Large intestine (tissue), 12 donors: ENCODE measurements at places on chromosomes 4 and X. TPM values are rescaled to one million over a fixed set of nuclear protein-coding genes. Genes with fewer than 3 reads are reported as not detected.

Gene EDA
- 25.1 TPM for polyA plus RNA-seq

DNA sequence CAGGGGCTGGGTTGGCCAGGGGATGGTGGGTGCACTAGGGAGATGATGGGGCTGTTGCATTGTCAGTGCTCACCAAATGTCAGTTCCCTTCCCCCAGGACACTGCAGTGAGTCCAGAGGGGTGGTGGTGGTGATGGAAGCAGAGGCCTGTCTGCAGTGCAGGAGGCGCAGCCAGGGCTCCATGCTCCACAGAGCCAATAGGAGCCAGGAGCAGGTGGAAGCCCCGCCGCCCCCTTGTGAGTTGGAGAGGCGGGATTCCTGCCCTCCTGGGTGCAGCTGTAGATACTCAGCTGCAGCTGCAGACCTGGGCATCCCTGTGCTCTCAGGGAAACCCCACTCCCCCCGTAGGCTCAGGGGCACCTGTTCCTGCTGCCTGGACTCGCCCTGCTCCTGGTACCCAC lies 284.7 kb downstream of the EVC2 start:
- no peak overlapping the region for H3K4me3 ChIP-seq
- H3K27me3 ChIP-seq, result no peaks in the 10 kb centered on the region
- H3K4me1 ChIP-seq, result no peaks in the 10 kb centered on the region
- DNase-seq, result no peak
- H3K36me3 ChIP-seq, result no peaks in the 10 kb centered on the region
- H3K27ac ChIP-seq, result no peak overlapping the region

DNA sequence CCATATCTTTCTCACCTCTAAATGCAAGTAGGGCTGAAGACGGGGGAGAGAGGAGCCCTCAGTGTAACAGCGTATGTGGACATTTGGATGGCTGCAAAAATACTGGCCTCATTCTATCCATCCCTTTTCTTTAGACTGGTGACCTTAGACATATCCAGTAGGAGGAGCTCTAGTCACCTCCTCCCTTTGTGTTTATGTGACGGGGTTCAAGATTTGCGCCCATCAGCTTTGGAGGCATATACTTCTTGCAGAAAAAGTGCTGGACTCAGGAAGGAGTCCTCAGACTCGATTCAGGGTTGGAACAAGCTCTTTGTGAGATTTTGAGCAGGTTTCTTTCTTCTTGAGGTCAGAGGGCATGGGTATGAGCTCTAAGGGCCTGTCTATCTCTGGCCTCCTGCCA lies 86.2 kb downstream of the MAMLD1 start:
- DNase-seq, result no peak
- no peaks in the 10 kb centered on the region for H3K27me3 ChIP-seq
- no peaks in the 10 kb centered on the region for H3K36me3 ChIP-seq
- no peaks in the 10 kb centered on the region for H3K4me1 ChIP-seq
- H3K4me3 ChIP-seq, result no peak overlapping the region
- no peak overlapping the region for H3K27ac ChIP-seq

DNA sequence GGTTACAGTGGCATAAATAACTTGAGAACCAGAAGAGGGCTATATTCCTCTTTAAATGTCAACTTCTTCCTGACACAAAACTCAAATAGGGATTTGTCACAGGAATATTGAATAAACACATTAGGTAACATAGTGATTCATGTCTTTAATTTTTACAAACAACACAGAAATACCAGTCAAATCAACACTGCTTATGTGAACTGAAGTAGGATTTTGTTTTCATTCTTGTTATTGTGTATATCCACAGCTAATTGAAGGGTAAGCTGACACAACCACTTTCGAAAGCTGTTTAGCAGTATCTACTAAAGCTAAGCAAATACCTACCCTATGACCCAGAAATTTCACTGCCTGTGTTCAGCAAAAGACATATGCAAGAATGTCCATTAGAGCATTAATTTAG lies 120.4 kb upstream of the EOLA2 start:
- DNase-seq, result no peak
- no peaks in the 10 kb centered on the region for H3K4me1 ChIP-seq
- no peaks in the 10 kb centered on the region for H3K27me3 ChIP-seq

Gene ANKRD50
- 22.3 TPM for polyA plus RNA-seq

- DNase-seq, result no peak
- H3K27ac ChIP-seq, result no peak overlapping the region
- H3K4me3 ChIP-seq, result no peak overlapping the region
Observed at GRCh38 chr4:47210828-47211227, 179.5 kb downstream of the GABRB1 start.

GRCh38 chr4:33975995-33976394 lies 2268.3 kb downstream of the ARAP2 start:
- DNase-seq, result no peak
- no peak overlapping the region for H3K27ac ChIP-seq
- H3K4me3 ChIP-seq, result no peak overlapping the region
- no peaks in the 10 kb centered on the region for H3K27me3 ChIP-seq
- H3K4me1 ChIP-seq, result no peaks in the 10 kb centered on the region

GRCh38 chrX:103831342-103831802 lies 685 bp downstream of the RAB9B start:
- no peaks in the 10 kb centered on the region for H3K36me3 ChIP-seq
- DNase-seq, result no peak
- peak overlapping the region; percentile 63 for H3K4me3 ChIP-seq
- no peaks in the 10 kb centered on the region for H3K27me3 ChIP-seq
- H3K4me1 ChIP-seq, result peaks cover 3% of the 10 kb centered on the region

- H3K27me3 ChIP-seq, result no peaks in the 10 kb centered on the region
- H3K36me3 ChIP-seq, result no peaks in the 10 kb centered on the region
- H3K4me1 ChIP-seq, result peaks cover 3% of the 10 kb centered on the region
- peak overlapping the region; percentile 99 for H3K4me3 ChIP-seq
- no peak for DNase-seq
Observed at GRCh38 chrX:41332408-41333002, 1.5 kb upstream of the DDX3X start.

GRCh38 chr4:174707051-174707676 lies 121.9 kb downstream of the GLRA3 start:
- no peaks in the 10 kb centered on the region for H3K36me3 ChIP-seq
- no peaks in the 10 kb centered on the region for H3K4me1 ChIP-seq
- H3K27ac ChIP-seq, result no peak overlapping the region
- no peak overlapping the region for H3K4me3 ChIP-seq
- no peaks in the 10 kb centered on the region for H3K27me3 ChIP-seq

GRCh38 chrX:13239272-13239671 lies 80.6 kb downstream of the ATXN3L start:
- H3K36me3 ChIP-seq, result no peaks in the 10 kb centered on the region
- DNase-seq, result no peak
- no peaks in the 10 kb centered on the region for H3K27me3 ChIP-seq

Gene HTATSF1
- 59.1 TPM for polyA plus RNA-seq

- no peak for DNase-seq
- H3K4me3 ChIP-seq, result no peak overlapping the region
- H3K36me3 ChIP-seq, result no peaks in the 10 kb centered on the region
- H3K27ac ChIP-seq, result no peak overlapping the region
- no peaks in the 10 kb centered on the region for H3K27me3 ChIP-seq
- H3K4me1 ChIP-seq, result no peaks in the 10 kb centered on the region
Observed at GRCh38 chr4:142701017-142701416, 145.1 kb downstream of the INPP4B start.

DNA sequence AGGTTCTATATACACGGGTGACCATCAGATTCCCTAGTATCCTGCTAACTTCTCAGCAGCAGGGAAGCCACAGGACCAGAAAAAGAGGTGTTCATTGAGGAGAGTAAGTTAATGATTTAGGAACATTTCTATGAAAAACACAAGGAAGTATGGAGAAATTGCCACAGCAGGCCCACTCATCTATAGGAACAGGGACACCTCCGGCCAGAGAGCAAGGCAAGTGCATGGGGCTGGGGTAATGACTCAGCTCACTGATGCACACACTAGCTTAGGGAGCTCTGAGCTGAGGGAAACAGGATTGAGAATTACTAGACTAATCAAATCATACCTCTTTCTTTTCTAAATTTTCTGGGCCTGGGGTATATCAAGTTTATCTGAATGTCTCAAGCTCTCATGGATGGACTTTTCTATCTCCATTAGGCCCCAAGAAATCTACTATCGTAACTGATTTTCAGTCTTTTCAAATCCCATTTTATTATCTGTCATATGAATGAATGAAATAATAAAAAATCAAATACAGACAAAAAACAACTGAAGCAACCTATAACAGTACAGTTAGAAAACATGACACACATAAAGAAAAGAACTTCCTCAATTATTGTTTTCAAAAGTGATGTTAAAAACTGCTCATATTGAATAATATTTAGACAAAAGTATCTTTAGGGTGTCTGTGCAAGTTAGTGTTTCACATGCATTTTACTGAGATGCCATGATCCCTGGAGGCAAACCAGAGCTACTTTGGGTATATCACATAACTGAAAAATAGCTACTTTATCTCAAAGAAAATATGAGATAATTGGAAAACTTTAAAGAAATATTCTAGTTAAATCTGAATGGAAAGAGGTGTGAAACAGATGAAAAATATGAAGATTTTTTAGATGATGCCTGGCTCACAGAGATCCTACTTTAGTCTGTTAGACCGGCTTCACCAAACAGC lies 89.8 kb downstream of the FBXO8 start:
- no peaks in the 10 kb centered on the region for H3K4me1 ChIP-seq
- no peak overlapping the region for H3K4me3 ChIP-seq
- H3K27me3 ChIP-seq, result peaks cover 6% of the 10 kb centered on the region
- DNase-seq, result peak; percentile 39

- H3K27ac ChIP-seq, result no peak overlapping the region
- H3K4me3 ChIP-seq, result no peak overlapping the region
- H3K36me3 ChIP-seq, result no peaks in the 10 kb centered on the region
- no peaks in the 10 kb centered on the region for H3K4me1 ChIP-seq
Observed at GRCh38 chr4:830601-831482, 4.9 kb upstream of the CPLX1 start.

Gene IL15
- 6.2 TPM for polyA plus RNA-seq

DNA sequence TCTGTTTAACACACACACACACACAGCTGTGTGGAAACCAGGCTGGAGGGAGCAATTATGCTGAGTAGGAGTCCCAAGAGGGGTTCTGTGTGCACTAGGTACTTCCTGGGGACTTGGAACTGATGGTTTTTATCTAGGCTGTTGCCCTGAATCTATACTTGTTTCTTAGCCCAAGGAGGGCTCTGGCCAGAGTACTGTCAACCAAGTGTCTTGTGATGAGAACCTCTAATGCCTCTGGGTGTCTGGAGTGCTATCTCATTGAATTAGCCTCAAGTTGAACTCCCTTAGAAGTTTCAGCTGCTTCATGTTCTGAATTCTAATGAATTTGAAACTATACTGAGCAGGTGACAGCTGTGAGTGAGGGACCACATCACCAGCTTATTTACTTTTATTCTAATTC lies 16.6 kb downstream of the ARHGAP24 start:
- H3K36me3 ChIP-seq, result no peaks in the 10 kb centered on the region
- no peaks in the 10 kb centered on the region for H3K4me1 ChIP-seq
- H3K27me3 ChIP-seq, result no peaks in the 10 kb centered on the region

GRCh38 chr4:169404960-169405359 lies 134.2 kb upstream of the SH3RF1 start:
- no peaks in the 10 kb centered on the region for H3K27me3 ChIP-seq
- no peak overlapping the region for H3K27ac ChIP-seq
- H3K4me3 ChIP-seq, result no peak overlapping the region
- DNase-seq, result no peak
- no peaks in the 10 kb centered on the region for H3K4me1 ChIP-seq
- H3K36me3 ChIP-seq, result peaks cover 3% of the 10 kb centered on the region

DNA sequence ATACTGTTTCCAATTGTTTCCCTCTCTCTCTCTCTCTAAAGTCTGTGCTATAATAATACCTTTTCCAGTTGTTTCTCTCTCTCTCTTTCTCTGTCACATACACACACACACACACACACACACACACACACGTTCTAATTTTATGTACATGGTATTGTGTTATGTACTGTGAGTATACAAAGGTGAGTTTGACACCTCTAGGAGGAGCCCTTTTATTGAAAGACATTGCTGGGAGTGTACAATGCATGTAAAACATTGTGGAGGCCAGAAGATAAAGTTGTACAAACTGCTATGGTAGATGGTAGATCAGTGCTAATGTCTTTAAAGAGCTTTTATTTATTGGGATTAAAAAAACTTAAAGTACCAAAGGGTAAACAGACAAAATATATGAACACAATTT lies 53.6 kb downstream of the BLTP1 start:
- H3K27ac ChIP-seq, result no peak overlapping the region
- H3K4me1 ChIP-seq, result no peaks in the 10 kb centered on the region
- no peaks in the 10 kb centered on the region for H3K27me3 ChIP-seq
- H3K36me3 ChIP-seq, result peaks cover 40% of the 10 kb centered on the region

DNA sequence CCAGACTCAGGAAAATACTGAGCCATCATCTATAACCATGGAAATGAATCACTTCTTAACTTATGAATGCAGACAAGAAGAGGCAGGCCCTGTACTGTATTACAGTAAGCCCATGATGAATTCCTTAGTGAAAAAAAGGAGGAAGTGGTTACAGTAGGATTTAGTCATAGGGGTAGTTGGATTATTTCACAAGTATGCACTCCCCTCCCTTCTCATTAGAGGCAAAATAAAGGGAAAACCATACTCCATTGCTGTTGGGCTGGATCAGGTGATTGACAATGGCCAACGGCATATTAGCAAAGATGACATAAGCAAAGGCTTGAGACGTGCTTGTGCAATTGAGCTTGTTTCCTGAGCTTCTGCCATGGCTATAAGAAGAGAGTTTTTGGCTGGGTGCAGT lies 181.1 kb upstream of the PRPS2 start:
- no peaks in the 10 kb centered on the region for H3K27me3 ChIP-seq
- H3K4me1 ChIP-seq, result no peaks in the 10 kb centered on the region
- H3K36me3 ChIP-seq, result no peaks in the 10 kb centered on the region
- no peak overlapping the region for H3K4me3 ChIP-seq
- no peak for DNase-seq

DNA sequence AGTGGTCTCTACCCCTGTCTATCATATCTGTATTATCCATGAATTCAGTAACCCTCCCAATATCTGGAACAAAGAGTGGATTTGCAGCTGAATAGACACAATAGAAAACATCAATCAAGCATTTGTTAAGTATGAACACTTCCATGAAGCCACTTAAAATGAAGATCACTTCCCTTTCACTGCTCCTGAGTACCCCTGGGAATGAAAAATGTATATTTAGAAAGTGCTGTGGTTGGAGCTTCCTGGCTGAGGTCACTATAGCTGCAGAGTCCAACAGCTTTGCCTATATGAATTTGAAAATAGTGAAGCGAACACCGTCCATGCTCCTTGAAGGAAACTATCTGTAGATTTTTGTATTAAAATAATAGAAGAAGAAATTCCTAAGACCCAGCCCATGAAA lies 227.0 kb downstream of the DTHD1 start:
- no peak overlapping the region for H3K27ac ChIP-seq
- no peaks in the 10 kb centered on the region for H3K36me3 ChIP-seq
- no peaks in the 10 kb centered on the region for H3K4me1 ChIP-seq
- no peak overlapping the region for H3K4me3 ChIP-seq
- no peak for DNase-seq
